ENCODE measurements at places on chromosomes 11 and 22.

- no peak for DNase-seq
Measured at GRCh38 chr11:9720290-9720630, 56.4 kb downstream of the SWAP70 start.

DNA sequence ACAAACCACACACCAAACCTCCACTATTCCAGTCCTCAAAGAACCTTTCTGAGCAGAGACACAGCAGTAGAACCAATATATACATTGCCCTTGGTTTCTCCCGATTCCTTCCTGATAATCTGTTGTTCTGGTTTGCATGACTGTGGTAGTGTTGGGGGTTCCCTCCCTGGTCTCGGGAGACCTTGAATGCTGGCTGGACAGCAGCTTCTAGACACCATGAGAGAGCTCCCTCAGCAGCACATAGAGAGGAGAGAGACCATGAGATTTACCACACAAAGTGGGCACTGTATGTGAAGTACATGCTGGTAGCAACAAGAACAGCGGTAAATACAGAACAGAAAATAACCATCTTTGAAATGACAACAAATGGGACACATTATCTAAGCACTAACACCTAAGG lies 2.6 kb downstream of the C11orf91 start:
- DNase-seq: no peak

- peak; percentile 42 for DNase-seq
Measured at GRCh38 chr11:102109896-102110760, at the start of gene YAP1. Gene YAP1, plus strand, starts transcription at chr11:102110447. Its CDS starts 402 bp downstream, at chr11:102110849.

- no peak for DNase-seq
Measured at GRCh38 chr22:40323681-40324171, 22.6 kb upstream of the ADSL start.

DNA sequence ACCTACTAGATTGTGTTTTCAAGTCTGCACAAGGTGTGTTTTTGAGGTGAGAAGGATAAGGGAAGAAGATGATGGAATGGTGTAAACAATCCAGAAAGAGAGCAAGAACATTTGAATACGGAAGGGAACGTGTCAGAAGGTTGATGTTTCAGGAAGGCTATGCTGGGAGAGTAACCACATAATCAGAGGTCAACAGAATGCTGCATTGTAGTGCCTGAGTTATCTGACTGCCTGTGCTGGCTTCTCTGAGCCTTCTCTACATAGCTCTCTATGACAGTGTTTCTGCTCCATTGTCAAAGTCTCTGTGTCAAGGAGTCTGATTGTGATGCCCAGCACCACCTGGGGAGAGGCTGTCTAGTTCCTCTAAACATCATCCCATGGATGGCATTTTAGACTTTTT lies 74.1 kb downstream of the CYB5R2 start:
- no peak for DNase-seq

- no peak for DNase-seq
Measured at GRCh38 chr11:2549876-2550605, 105.2 kb downstream of the KCNQ1 start.
